Activated naive CD8-positive, alpha-beta T cell treated with anti-CD3 and anti-CD28 coated beads, Interleukin-2, amount 50 U/mL, for 24 hours (primary cell): ENCODE measurements at places on chromosomes 16 and 17.

GRCh38 chr16:27947696-27948095 lies 115.8 kb downstream of the GSG1L start:
- DNase-seq, result no peak

DNA sequence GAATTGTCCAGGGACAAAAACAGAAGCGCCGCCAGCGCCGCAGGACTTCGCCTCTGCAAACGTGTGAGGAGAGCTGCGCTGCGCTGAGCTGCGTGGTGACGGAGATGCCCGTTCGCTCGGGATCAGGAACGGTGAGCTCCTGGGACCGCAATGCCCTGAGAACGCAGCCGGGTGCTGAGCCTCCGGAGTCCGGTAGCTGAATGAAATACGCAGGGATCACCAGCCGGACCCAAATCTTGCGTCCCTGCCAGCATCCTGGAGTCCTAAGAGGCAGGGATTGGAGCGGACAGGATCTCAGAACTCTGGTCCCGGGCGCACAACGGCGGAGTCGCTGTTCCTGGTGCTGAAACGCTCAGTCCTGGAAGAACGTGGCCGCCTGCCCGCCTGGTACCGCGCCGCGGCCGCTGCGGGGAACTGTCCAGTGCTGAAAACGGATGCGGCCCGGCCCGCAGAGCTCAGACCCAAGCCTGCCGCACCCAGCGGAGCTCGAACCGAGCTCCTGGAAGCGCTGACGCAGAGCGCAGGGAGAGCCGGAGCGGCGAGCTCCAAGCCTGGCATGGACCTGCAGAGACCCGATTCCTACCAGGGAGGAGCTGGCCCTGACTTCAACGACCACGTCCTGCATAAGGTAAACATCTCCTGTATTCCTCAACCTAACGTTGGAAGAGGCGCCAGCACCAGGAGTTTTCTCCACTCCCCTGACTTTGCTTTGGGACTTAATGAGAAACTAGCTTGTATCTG lies 41.5 kb downstream of the CD300LF start:
- peak; percentile 77 for DNase-seq

- peak; percentile 98 for DNase-seq
These were observed 793 bp upstream of the RAB40C start for GRCh38 chr16:588889-589657.

DNA sequence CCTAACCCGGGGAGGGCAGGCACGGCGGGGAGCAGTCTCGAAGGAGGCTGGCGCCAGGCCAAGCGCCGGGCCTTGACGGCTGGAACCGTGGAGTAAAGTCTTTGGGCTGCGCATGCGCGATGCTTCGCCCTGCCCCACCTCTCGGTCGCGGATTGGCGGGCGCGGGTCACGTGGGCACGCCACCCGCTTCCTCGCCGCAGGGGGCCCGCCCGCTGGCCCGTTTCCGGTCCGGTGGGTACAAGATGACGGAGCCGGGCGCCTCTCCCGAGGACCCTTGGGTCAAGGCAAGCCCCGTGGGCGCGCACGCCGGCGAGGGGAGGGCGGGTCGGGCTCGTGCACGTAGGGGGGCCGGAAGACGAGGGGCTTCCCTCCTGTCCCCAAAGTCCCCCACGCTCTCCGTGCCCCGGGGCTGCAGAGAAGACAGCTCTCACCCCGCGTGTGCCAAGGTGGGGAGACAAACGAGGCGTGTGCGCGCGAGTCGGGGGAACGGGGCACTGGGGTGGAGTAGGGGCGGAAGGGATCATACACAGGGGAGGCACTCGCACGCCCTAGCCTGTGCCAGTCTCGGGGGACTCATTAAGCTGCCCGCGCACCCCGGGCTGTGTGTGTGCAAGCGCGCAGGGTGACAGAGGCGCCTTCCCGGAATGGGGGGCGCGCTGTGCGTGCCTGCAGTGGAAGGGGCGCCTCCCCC lies at the start of gene MLX:
Gene MLX, plus strand, starts transcription at position 218 of the 691 bp plus-strand sequence. Its CDS starts 25 bp downstream, at position 243.
- peak; percentile 95 for DNase-seq

DNA sequence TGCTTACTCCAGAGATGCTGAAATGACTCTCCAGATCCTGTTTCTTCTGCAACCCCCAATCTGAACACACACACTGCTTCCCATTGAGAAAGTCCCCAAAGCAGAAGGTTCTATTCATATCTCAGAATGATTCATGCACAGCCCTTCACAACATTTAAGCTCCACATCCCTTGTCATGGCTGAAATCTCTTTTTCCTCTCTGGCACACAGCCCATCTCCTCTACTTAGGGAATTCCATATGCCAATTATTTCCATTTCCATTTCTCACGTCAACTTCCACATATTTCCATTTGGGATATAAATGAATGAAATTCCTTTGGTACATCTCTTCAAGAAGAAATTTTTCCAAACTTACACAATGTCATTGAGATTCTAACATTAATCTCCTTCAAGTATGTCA lies 119.6 kb downstream of the CDH11 start:
- no peak for DNase-seq
